GM18507 (cell line): ENCODE measurements at places on chromosomes 4 and X.

DNA sequence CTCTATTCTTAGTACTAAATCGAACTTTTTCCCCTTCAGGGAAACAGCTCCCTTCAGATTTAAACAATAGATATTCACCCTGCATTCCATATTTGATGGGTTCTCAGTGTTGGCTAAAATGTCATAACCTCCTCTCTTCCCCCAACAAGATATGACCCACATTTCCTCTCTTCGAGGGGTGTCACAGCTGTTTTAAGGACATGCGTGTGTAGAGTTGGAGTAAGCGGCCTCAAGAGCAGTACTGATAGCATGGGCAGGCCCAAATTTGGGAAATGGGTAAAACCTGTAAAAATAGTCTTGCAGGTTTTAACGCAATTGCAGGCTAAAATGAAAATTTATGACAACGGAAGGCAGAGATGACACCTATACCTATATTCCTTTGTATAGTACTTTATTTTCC lies 28.7 kb downstream of the SAT1 start:
- DNase-seq, result no peak

GRCh38 chr4:27357283-27357682 lies 496.6 kb downstream of the STIM2 start:
- DNase-seq, result no peak

GRCh38 chrX:117487421-117487820 lies 629.2 kb downstream of the KLHL13 start:
- DNase-seq, result no peak

GRCh38 chrX:10554612-10555270 lies 65.6 kb downstream of the MID1 start:
- no peak for DNase-seq

DNA sequence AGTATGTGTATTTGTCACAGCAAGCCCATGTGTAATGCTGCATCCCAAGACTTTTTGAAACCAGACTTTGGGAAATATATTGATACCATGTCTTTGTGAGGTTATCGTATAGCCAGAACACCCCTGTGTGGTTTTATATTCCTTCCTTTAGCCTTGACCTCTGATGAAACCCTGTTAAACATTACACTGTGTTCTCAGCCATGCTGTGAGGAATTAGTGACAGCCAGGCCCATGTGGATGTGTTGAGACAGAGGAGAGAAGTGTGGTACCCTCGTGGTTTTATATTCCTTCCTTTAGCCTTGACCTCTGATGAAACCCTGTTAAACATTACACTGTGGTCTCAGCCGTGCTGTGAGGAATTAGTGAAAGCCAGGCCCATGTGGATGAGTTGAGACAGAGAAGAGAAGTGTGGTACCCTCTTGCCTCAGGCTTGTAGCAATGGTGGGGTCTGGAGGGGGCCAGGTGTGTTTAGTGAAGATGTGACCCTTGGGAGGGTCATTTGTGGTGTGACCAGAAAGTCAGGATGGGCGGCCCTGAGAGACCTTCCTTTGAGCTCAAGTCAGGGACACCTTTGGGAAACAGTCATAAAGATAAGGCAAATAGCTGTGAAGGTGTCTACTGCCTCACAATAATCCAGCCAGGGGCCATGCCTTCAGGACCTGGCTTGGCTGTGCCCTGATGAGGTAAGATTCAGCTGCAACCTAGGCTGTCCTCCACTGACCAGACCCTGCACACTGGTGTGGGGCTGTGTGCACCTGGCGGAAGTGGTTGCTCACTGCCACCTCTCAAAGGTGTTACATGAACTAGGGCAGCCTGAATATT lies 110.0 kb downstream of the IRF2 start:
- DNase-seq, result no peak

DNA sequence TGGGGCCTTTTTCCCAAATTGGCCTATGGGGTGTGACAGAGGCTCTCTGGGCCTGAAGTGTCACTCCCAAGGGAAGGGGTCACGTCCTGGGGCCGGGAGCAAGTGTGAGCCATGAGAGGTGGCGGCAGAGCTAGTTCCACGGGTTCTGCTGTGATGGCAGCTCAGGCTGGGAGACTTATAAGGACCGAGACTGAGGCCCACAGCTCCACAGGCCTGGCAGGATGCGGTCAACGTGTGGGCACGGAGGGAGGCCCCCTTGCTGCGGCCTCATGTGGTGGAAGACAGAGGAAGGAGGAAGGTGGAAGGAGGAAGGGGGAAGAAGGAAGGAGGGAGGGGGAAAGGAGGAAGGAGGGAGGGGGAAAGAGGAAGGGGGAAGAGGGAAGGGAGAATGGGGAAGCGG lies 7.2 kb upstream of the CPLX1 start:
- no peak for DNase-seq

- DNase-seq, result no peak
These were observed 937.8 kb downstream of the PCDH7 start for GRCh38 chr4:31657859-31658570.

DNA sequence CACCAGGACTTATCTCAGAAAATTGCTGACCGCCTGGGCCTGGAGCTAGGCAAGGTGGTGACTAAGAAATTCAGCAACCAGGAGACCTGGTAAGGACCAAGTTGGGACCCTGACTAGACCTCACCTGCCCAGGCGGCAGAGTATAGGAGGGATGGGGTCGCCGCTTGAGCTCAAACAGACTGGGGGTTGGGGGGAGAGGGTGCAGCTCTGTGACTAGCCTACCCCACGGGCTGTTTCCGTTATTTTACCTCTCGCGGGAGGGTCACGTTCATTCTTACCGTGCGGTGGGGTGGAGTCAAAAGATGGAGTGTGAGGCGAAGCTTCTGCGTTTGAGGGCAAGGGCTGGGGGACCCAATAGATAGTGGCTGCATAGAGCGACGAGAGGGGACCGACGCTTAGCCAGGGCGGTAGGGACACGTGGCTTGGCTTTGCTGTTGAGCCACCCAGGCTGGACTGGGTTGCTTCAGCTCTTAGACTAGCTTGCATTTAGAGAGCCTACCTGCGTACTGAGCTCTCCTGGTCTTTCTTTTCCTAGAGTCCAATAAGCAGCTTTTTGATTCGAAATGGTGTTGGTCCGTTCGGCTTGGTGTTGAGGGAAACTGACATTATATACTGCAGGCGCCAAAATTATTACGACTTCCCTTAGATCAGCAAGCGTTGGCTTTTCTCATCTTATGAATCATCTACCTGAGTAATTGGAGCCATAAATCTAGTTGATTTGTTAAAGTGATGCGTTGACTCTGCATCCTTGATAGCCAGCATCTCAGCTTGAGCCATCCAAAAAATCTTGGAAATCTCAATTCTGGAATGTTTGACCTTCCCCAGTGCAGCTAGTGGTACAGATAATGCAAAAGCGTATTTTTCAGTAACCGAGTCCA lies 591 bp downstream of the PRPS1 start:
- DNase-seq, result peak; percentile 3

GRCh38 chrX:136691028-136691809 lies 43.3 kb downstream of the CD40LG start:
- no peak for DNase-seq

- DNase-seq, result no peak
These were observed 32.7 kb upstream of the JADE1 start for GRCh38 chr4:128776794-128777216.
